Inflammatory macrophage (primary cell): ENCODE measurements at places on chromosomes 2 and 18.

DNA sequence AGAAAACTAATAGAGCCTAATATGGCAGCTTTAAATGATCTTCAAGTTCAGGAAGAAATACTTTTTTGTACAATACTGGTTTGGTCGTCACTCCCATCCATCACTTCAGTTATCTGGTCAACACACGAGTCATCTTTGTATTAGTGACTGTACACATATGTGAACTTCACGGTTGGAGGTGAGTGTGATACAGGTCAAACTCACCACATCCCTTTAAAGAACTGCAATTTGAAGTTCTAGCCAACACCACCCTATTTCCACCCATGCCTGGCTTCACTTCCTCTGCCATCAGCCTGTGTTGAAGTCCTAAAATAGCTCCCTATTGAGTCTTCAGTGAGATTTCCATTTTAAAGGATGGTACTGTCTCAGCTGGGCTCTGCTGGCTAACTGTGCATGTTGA, 361.9 kb downstream of the TXNL1 start:
- no peak for DNase-seq

GRCh38 chr2:68152681-68153347, 4.9 kb upstream of the PNO1 start:
- DNase-seq, result no peak

DNA sequence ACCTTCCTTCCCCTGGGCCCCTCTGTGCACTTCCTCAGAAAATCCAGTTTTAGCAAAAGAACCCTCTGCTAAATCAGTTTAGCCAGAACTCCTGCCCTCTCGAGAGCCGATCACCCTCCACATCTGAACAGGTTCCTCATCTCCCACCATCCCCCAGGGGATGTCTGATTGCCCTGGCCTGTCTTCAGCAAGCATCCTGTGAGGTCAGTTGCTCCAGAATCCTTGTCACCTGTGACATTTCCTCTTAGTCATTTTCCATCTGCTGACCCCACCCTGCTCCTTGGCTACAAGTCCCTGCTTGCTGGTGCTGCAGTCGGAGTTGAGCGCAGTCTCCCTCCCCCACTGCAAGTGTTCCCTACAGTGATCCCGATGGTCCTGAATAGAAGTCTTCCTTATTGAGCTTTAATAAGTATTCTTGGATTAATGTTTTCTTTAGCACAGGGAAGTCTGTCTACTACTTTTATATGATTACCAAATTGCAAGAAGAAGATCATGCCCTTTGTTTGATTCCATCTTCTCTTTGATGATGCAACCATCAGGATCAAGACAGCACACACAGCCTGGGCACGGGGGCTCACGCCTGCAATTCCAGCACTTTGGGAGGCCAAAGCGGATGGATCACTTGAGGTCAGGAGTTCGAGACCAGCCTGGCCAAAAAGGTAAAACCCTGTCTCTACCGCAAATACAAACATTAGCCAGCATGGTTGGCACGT, 30.9 kb upstream of the UBE2F start:
- DNase-seq, result no peak

DNA sequence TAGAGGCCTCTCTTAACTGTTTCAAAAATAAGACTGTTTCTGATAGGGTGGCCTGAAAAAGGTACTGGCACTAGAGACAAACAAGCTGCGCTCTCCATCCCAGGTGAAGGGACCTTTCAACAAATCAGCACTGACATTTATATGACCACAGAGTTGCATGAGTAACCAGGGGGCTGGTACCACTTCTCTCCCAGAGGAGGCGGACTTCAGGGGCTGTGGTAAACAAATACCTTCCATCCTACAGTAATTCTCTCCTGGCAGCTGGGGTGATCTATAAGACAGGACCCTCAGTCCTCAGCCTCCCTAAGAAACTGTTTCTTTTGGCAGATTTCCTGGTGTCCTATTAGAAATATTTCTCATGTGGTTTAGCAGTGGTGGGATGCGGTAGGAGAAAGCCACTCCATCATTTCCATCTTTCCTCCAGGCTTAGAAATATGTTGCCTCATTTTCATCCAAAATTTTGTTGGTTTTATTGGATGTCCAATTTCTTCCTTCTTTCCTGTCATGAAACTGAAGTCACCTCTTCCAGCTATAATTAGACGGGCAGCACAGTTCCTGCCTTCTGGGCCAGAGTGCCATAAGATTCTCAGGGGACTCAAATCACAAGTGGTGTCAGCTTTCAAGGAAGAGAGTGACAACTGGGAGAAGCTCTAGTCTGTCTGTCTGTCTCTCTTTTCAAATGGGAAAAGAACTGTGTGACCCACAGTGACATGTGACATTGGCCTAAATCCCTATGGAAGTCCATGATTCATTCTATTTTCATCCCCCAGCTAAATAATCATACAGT, 96.4 kb downstream of the CYRIA start:
- no peak for DNase-seq

DNA sequence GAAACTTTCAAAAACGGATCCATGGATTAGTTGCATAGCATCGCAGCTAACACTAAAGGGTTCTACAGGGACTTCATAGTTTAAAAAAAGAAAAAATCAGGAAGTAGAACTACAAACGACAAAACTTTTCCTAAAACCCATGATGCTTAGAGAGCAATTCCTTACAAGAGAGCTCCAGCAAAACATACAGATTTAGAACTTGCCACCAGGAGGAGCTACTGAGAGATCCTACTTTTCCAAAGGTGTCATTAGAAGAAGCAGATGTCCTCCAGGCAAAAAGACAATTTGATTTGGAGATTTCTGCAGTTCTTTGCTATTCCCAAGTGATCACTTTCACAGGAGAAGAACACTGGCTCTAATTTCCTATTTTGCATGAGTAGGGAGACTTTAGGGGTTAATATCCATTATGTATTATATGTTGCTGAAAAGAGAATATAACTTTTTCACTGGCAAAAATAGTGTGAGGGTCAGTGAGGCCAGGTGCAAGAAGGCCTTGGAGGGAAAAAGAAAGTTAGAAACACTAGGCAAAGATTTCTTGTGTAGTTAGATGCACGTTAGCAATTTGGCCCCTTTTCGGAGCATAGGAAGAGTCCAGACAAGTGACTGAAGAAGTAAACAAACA, 436.2 kb downstream of the SUCLG1 start:
- DNase-seq, result peak; percentile 57

DNA sequence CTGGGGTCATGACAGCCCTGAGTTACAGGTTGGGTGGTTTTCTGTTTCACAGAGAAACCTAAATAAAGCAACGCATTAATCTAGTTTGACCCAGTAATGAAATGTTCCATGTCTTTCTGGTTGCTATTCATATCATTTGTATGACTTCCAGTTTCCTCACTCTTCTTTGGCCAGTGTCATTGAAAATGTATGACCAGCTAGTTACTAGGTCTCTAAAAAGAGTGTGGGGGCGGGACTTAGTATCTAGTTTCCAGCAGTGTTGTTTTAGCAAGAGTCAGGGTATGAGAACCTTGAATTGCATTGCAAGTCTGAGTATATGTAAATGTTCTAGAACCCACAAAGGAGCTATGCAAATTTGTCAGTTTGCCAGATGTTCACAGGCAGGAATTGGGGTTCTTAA, 47.7 kb downstream of the SLC9A2 start:
- no peak for DNase-seq

DNA sequence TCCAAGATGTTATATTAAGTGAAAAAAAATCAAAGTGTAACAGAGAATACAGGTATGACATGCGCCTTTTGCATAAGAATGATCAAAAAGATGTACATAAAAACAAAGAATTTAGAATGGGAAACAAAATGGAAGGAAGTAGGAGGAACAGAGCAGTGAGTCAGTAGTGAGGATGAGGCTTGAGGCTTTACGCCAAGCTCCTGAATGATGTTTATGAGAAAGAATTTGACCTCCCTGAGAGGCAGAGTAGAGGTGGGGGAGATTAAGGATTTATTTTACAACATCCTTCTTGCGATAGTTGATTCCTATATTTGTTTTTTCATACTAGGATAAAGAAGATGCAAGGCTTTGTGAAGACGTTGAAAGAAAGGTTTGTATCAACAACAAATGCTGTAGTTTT, 81.4 kb downstream of the DCDC2C start:
- DNase-seq, result no peak

DNA sequence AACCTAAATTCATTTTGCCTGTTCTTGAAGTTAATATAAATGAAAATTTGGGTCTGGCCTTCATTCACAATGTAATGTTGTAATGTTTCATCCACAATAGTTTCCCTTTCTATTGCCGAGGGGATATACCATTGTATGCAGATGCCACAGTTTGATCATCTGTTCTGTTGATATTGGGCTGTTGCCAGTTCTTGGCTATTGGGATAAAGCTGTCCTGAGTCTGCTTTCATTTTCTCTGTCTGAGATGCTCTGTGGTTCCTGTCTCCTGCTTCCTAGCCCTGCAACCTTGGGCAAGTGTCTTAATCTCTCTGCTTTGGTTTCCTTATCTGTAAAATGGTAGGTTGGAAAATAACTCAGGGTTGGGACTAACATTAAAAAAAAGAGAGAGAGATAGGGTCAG, 25.2 kb downstream of the B3GNT2 start:
- DNase-seq, result no peak

GRCh38 chr18:62781893-62782292, 66.6 kb downstream of the PHLPP1 start:
- no peak for DNase-seq

GRCh38 chr2:217033186-217033585, 173.3 kb upstream of the TNP1 start:
- DNase-seq, result no peak

DNA sequence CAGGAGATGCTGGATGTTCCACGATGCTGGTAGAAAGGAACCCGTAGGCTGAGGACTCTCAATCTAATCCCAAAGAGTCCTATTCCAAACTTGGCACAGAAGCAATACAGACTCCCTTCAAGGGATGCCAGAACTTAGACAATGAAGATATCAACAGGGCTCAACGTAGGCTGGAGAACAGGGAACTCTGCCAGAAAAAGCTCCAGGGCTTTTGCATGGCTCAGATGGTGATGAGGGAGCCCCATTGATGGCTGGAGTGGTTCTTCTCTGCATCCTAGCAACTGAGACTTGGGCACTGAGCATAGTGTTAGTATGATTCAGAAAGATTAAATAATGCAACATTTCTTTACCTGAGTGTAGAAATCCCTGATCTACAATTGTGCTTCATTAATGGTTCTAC, 117.2 kb upstream of the NCK2 start:
- no peak for DNase-seq

DNA sequence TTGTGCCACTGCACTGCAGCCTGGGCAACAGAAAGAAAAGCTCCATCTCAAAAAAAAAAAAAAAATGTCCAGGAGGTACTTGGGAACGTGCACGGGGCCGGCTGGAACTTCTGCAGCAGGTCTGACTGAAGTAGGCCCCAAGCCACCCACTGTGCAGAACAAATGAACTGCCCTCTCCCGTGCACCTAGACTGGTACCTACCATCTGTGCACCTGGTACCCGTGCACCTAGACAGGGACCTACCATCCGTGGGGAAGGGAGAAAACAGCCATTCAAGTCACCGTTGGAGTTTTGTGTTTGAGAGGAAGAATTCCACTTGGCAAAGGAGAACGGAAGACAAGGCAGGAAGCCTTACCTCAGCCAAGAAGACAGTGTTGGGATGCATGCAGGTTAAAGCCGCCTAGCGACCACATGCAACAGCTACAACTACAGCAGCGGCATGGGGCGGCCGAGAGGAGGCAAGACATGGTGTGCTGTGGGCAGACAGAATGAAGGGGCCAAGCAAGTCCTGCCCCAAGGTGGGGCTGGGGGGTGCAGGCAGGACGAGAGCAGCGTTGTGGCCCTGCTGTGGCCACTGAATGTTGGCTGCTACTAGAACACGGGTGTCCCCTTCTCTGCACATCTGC, 16.1 kb downstream of the ST3GAL5 start:
- DNase-seq, result no peak

GRCh38 chr18:48333563-48333962, 75.6 kb downstream of the ZBTB7C start:
- no peak for DNase-seq

DNA sequence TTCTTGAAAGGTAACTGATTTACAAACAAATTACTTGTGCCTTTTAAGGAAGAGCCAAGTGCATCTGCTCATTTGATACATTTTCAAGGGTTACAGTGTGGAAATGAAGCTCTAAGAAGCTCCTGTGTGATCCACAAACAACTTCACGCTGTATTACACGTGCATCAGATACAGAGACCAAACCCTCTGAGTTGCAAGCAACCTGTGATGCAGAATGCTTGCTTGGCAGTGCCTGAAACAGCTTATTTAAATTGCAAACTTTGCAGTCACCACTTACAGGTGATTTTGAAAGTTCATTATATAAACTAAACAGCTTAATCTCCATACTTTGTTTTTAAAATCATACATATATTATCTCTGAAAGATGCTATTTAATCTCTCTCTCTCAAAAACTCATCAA, 50.1 kb downstream of the ZEB2 start:
- DNase-seq, result no peak

DNA sequence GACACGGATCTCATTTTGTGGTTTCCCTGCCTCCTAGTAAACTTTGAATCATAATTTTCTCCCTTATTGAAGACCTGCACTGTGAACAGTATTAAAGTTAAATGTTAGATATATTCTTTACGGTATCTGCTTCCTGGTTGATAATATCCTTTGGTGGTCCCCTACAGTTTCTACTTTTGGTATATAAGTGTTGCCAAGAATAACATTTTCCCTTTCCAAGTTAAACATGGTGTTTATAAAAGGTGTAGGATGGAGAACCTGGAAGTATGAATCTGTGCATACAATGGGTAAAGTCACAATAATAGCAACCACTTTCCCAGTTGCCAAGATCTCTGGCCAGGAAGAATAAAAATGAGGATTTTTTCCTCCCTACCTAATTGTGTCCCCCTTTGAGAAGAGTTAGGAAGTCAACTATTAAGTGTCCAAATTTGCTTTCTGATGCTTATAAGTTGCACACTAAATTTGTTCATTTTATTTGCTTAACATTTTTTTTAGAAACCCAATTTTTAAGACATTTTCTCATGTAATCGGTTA, 201.0 kb upstream of the STK17B start:
- no peak for DNase-seq

GRCh38 chr2:45602624-45603023, 8.4 kb downstream of the SRBD1 start:
- no peak for DNase-seq

GRCh38 chr2:119697290-119698020, 18.5 kb downstream of the TMEM177 start:
- DNase-seq, result no peak

DNA sequence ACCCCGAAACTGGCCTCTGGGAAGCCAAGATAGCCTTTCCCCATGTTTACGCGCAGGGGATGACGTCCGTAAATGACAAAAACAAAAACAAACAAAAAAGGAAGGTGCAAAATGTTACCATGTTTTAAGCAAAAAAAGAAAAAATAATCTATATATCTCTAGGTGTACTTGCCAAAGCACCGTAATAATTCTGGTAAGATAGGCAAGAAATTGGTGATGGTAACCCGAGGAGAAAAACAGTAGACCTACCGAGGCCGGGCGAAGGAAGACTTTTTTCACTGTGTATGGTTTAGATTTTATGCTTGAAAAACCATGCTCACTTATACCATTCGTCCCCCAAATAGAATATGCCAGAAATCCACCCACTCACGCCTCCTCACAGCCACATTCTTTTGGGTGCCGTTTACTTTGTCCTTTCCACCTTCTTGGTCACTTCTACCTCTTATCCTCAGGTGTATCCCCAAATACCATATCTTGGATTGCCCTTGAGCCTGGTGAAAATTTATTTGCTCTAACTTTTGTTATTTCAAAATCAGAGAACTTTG, 8.0 kb downstream of the GATA6 start:
- DNase-seq, result no peak

- no peak for DNase-seq
Measured at GRCh38 chr2:36754578-36754977, 58.1 kb downstream of the VIT start.
